ENCODE measurements at places on chromosomes 1 and 21. TPM values are rescaled to one million over a fixed set of nuclear protein-coding genes. Genes with fewer than 3 reads are reported as not detected.

DNA sequence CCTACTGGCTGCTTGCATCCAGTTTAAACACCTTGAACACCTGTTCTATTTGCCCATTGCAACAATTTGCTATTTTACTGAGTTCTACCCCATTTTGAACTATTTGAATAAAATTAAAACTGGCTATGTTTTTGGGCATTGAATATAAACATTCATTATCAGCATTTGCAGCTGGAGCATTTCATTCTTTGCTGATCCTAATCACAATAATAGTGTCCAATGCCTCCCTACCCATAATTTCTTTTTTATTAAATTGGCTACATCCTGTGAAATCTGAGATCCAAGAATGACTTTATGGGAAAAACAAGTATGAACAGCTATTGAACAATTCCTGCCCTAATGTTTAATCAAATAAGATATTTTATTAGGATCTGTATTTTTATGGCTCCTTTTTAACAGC is 447.9 kb downstream of the PLA2G4A start:
- H3K4me3 ChIP-seq: no peak overlapping the region
- H3K27me3 ChIP-seq: no peaks in the 10 kb centered on the region
- H3K4me1 ChIP-seq: no peaks in the 10 kb centered on the region
- no peaks in the 10 kb centered on the region for H3K36me3 ChIP-seq

- H3K36me3 ChIP-seq: no peaks in the 10 kb centered on the region
- H3K4me3 ChIP-seq: no peak overlapping the region
- no peaks in the 10 kb centered on the region for H3K27me3 ChIP-seq
- no peaks in the 10 kb centered on the region for H3K4me1 ChIP-seq
- DNase-seq: no peak
Measured at GRCh38 chr1:84402060-84402459, 3.8 kb downstream of the DNASE2B start.

DNA sequence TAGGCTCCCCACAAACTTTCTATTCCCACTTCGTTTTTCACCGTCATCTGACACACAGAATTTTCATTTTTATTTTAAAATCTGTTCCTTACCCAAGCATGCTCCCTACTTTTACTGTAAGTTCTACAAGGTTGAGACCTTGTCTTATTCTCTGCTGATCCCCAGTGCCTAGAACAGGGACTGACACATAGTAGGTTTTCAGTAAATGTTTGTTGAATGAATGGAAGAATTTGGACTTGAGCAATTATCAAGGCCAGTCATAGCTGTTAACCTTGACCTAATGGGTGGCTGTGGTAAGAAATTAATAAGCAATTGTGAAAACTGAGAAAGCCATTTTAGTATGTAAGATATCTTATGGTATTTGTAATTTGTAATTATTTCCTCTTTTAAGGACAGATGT is 71.1 kb downstream of the LAMC1 start:
- no peak for DNase-seq
- H3K27ac ChIP-seq: no peak overlapping the region
- no peaks in the 10 kb centered on the region for H3K27me3 ChIP-seq
- H3K4me3 ChIP-seq: no peak overlapping the region

Gene TAS1R2
- not detected for total RNA-seq

- no peaks in the 10 kb centered on the region for H3K36me3 ChIP-seq
- no peak overlapping the region for H3K4me3 ChIP-seq
- no peaks in the 10 kb centered on the region for H3K27me3 ChIP-seq
- DNase-seq: no peak
- H3K4me1 ChIP-seq: no peaks in the 10 kb centered on the region
- no peak overlapping the region for H3K27ac ChIP-seq
Measured at GRCh38 chr1:198788561-198789064, 149.8 kb downstream of the PTPRC start.
